Activated naive CD8-positive, alpha-beta T cell treated with anti-CD3 and anti-CD28 coated beads, Interleukin-2, amount 10 ng/mL, durations not matched to agents 7 days and 5 days (primary cell): ENCODE measurements at places on chromosomes 4 and X. TPM values are rescaled to one million over a fixed set of nuclear protein-coding genes. Genes with fewer than 3 reads are reported as not detected.

- no peak overlapping the region for H3K27ac ChIP-seq
- H3K27me3 ChIP-seq, result peaks cover 8% of the 10 kb centered on the region
Observed at GRCh38 chr4:1590244-1590643, 93.9 kb downstream of the FAM53A start.

Gene PAGE2
- not detected for total RNA-seq

- no peaks in the 10 kb centered on the region for H3K4me1 ChIP-seq
- H3K36me3 ChIP-seq, result no peaks in the 10 kb centered on the region
- DNase-seq, result no peak
Observed at GRCh38 chr4:126306152-126306869, 991.6 kb downstream of the FAT4 start.

GRCh38 chrX:115948018-115948923, 222.3 kb upstream of the AGTR2 start:
- H3K36me3 ChIP-seq, result no peaks in the 10 kb centered on the region
- no peaks in the 10 kb centered on the region for H3K4me1 ChIP-seq
- no peaks in the 10 kb centered on the region for H3K27me3 ChIP-seq
- no peak for DNase-seq

Gene RTL3
- not detected for total RNA-seq

- H3K4me1 ChIP-seq, result no peaks in the 10 kb centered on the region
- H3K27ac ChIP-seq, result no peak overlapping the region
- H3K27me3 ChIP-seq, result no peaks in the 10 kb centered on the region
- no peak for DNase-seq
- H3K4me3 ChIP-seq, result no peak overlapping the region
Observed at GRCh38 chr4:127580300-127580699, 52.5 kb upstream of the INTU start.

GRCh38 chr4:163344147-163345125, 744 bp downstream of the NPY5R start:
- peaks cover 41% of the 10 kb centered on the region for H3K27me3 ChIP-seq
- H3K27ac ChIP-seq, result no peak overlapping the region
- DNase-seq, result no peak

DNA sequence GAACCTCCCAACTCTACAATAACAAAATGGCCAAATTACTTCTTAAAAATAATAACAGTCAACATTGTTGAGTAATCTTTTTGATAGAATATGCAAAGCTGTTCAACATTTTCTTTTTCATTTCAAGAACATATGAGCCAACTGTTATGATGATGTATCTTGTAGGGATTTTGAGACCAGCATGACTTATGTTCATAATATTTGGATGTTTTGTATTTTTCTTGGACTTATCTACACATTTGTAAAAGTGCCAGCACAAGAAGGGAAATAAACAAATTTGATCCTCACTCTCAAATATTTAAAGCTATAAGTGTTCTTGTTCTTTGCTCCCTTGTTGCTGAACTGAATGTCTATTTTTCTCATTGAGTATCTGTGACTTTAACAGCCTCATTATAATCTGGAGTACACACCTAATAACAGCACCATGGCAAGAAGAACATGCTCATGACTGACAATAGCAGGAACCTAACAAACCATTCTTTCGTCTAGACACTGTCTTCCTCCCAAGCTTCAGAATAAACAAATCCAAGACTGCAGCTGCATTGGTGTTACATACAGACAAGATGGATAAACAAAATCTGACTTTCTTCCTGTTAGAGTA, 1049.7 kb downstream of the FAT4 start:
- no peak overlapping the region for H3K27ac ChIP-seq
- no peaks in the 10 kb centered on the region for H3K27me3 ChIP-seq
- no peaks in the 10 kb centered on the region for H3K36me3 ChIP-seq
- H3K4me1 ChIP-seq, result no peaks in the 10 kb centered on the region
- H3K4me3 ChIP-seq, result no peak overlapping the region

Gene UGDH
- 17.5 TPM for total RNA-seq

DNA sequence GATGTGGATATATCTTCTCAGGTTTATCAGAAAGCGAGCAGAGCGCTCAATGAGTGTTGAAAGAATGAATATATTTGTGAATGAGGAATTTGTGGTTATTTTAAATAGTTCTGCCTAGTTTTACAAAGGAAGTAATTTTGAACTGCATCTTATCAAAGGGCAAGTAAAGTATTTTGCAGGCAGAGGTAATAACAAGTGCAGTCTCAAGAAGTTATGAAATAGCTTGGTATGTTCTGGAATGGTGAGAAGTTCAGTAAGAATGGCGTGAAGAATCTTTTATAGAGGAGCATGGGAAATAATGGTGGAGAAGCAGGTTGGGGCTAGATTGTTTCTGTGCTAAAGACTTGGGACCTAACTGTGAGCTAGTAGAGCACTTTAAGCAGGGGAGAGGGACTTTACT, 10.9 kb downstream of the TMA16 start:
- H3K27me3 ChIP-seq, result no peaks in the 10 kb centered on the region
- H3K4me3 ChIP-seq, result no peak overlapping the region
- H3K27ac ChIP-seq, result no peak overlapping the region
- peaks cover 24% of the 10 kb centered on the region for H3K36me3 ChIP-seq
- DNase-seq, result no peak

Gene CT45A1
- not detected for total RNA-seq

Gene FAM47E
- total RNA-seq, result 0.78 TPM

DNA sequence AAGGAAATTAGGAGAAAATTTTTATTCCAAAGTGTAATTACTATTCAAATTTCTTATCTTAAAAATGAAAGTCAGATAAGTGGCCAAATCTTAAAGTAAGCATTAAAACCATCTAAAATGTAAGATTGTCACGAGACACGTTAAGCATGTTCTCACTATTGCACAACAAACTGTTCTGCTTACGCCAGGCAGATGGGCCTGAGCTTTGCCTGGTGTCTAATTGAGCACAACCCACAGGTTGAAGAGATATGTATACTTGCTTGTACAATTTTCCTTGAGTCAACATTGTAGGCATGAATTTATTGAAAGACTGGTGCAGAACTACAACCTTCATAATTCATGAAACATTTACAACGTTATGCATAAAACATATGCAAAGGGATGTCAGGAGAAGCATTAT, 3.9 kb downstream of the RNF128 start:
- H3K27me3 ChIP-seq, result peaks cover 37% of the 10 kb centered on the region
- H3K4me1 ChIP-seq, result peaks cover 4% of the 10 kb centered on the region
- H3K27ac ChIP-seq, result no peak overlapping the region
- no peak overlapping the region for H3K4me3 ChIP-seq
- no peak for DNase-seq

DNA sequence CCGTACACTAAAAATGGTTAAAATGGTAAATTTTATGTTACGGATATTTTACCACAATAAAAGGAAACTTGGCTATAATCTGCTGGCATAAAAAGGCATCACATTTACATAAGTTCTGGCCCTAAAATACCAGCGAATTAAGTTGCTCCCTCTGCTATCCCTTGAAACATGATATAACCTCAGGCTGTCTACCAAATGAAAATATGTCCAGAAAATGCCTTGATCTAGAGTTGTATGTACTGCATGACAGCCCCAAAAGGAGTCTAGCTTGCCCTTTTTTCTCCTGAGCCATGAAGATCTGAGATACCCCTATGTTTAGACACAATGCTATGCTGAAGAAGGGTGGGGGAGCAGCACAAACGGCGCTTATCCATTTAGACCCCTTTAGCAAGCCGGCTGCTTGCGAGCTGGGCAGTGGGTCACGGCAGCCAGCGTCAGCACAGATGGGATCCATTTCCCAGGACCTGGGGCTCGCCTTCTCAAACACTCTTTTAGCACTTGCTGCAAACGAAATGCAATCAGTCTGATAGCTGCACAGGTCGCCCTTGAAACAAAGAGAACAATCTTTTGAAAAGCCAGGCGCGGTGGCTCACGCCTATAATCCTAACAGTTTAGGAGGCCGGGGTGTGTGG, 77.0 kb downstream of the AFAP1 start:
- peaks cover 6% of the 10 kb centered on the region for H3K36me3 ChIP-seq
- no peak overlapping the region for H3K27ac ChIP-seq
- peaks cover 7% of the 10 kb centered on the region for H3K4me1 ChIP-seq
- no peak for DNase-seq
- H3K27me3 ChIP-seq, result no peaks in the 10 kb centered on the region

GRCh38 chr4:61443813-61444510, 243.8 kb downstream of the ADGRL3 start:
- H3K36me3 ChIP-seq, result no peaks in the 10 kb centered on the region
- no peaks in the 10 kb centered on the region for H3K4me1 ChIP-seq
- H3K4me3 ChIP-seq, result no peak overlapping the region
- H3K27me3 ChIP-seq, result no peaks in the 10 kb centered on the region

- H3K36me3 ChIP-seq, result no peaks in the 10 kb centered on the region
- H3K27me3 ChIP-seq, result no peaks in the 10 kb centered on the region
- no peak overlapping the region for H3K27ac ChIP-seq
- H3K4me1 ChIP-seq, result no peaks in the 10 kb centered on the region
- no peak for DNase-seq
- H3K4me3 ChIP-seq, result no peak overlapping the region
Observed at GRCh38 chrX:20952180-20952579, 422.0 kb upstream of the CNKSR2 start.

Gene GRIA2
- total RNA-seq, result not detected

Gene MECP2
- total RNA-seq, result 82.8 TPM

GRCh38 chr4:187663076-187663475, 332.5 kb upstream of the ZFP42 start:
- no peaks in the 10 kb centered on the region for H3K4me1 ChIP-seq
- H3K27me3 ChIP-seq, result no peaks in the 10 kb centered on the region
- H3K27ac ChIP-seq, result no peak overlapping the region
- no peaks in the 10 kb centered on the region for H3K36me3 ChIP-seq

GRCh38 chrX:38796946-38797345, 4.3 kb upstream of the MID1IP1 start:
- H3K36me3 ChIP-seq, result peaks cover 3% of the 10 kb centered on the region
- H3K4me3 ChIP-seq, result no peak overlapping the region
- peaks cover 4% of the 10 kb centered on the region for H3K4me1 ChIP-seq
- H3K27ac ChIP-seq, result no peak overlapping the region
- no peak for DNase-seq

- peaks cover 2% of the 10 kb centered on the region for H3K27me3 ChIP-seq
- H3K27ac ChIP-seq, result no peak overlapping the region
- no peaks in the 10 kb centered on the region for H3K36me3 ChIP-seq
Observed at GRCh38 chrX:132738951-132739350, 219.5 kb downstream of the HS6ST2 start.

Gene LRAT
- not detected for total RNA-seq

Gene CFAP97
- total RNA-seq, result 30.3 TPM

- no peaks in the 10 kb centered on the region for H3K27me3 ChIP-seq
- H3K36me3 ChIP-seq, result no peaks in the 10 kb centered on the region
- H3K4me3 ChIP-seq, result peak overlapping the region; percentile 28
- H3K4me1 ChIP-seq, result peaks cover 3% of the 10 kb centered on the region
Observed at GRCh38 chr4:159455675-159456237, 352.9 kb downstream of the RAPGEF2 start.

- no peaks in the 10 kb centered on the region for H3K36me3 ChIP-seq
Observed at GRCh38 chrX:139484591-139484990, 45.9 kb upstream of the F9 start.

Gene SMIM10L2A
- 2.0 TPM for total RNA-seq

- H3K4me3 ChIP-seq, result no peak overlapping the region
- no peak for DNase-seq
- no peaks in the 10 kb centered on the region for H3K36me3 ChIP-seq
- H3K4me1 ChIP-seq, result peaks cover 1% of the 10 kb centered on the region
Observed at GRCh38 chr4:6121276-6121850, 79.0 kb downstream of the JAKMIP1 start.

Gene ANOS1
- not detected for total RNA-seq

- H3K36me3 ChIP-seq, result no peaks in the 10 kb centered on the region
- DNase-seq, result no peak
- no peak overlapping the region for H3K4me3 ChIP-seq
- H3K4me1 ChIP-seq, result peaks cover 9% of the 10 kb centered on the region
- no peak overlapping the region for H3K27ac ChIP-seq
Observed at GRCh38 chrX:69116077-69116476, 49.2 kb downstream of the PJA1 start.

DNA sequence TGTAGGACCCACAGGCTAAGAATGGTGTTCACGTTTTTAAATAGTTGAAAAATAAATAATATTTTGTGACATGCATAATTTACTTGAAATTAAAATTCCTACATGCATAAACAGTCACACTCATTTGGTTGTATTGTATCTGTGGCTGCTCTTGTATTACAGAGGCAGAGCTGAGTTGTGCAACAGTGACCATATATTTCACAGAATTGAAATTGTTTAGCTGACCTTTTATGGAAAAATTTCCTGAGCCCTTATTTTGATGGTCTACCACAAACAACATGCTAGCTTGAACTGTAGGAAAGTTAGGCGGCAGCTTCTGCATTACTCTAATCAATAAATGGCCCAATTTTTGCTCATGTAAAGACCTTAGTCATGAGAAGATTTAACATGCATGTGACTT, 633.4 kb upstream of the AADAT start:
- no peaks in the 10 kb centered on the region for H3K36me3 ChIP-seq
- H3K4me1 ChIP-seq, result no peaks in the 10 kb centered on the region
- no peak overlapping the region for H3K27ac ChIP-seq
